Brain microvascular endothelial cell (primary cell): ENCODE measurements at places on chromosomes 4 and X.

DNA sequence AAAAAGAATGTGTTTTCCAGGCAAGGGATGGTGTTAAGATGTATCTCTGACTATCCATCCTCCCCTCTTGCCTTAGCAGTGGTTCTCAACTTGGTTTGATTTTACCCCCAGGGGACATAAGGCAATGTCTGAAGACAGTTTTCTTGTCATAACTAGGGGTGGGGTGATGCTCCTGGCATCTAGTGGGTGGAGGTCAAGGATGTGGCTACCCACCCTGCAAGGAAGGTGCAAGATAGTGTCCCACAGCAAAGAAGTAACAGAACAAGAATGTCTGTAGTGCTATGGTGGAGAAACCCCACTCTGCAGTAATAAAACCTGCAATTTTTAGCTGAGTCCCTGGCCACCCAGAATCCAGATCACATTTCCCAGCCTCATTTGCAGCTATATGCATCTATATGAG lies 81.2 kb upstream of the TBL1X start:
- no peak for DNase-seq

DNA sequence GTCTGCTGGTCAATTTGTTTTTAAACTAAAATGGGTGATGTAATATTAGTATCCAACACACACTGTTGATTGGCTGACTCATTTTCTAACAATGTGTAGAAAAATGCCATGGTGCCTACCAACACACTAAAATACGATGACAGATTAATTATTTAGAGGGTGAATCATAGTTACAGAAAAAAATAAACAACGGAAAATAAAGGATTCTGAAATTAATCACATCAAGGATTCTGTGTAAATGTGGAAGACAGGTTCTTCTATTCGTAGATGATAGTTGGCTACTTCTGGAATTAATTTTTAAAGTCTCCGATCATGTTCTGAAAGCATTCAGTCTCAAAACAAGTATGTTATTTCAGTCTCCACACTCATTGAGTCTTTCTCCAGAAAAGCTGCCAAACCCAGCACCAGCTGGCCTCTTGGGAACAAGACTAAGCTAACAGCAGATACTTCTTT lies 8.2 kb upstream of the IQCM start:
- DNase-seq = peak; percentile 61

GRCh38 chr4:39525822-39526690 lies 1.2 kb downstream of the UGDH start:
- DNase-seq = no peak

DNA sequence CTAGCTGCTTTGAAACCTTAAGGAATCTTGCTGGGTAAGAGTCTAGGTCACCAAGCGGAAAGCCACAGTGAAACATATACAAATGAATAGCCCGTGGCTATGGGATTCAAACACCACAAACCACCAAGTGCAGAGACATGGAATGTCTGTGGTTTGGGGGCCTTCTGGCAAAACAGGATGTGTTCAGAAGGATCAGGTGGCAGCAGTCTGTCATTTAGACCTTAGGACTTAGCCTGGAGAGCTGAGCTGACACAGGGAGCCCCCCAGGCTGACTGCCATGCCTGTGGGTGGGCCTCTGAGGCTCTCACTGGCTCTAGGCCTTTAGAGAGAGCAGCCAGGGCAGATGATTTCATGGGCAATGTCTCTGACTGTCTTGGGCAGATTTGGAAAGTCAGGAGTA lies 225.6 kb downstream of the FBXW7 start:
- peak; percentile 78 for DNase-seq

- no peak for DNase-seq
Observed at GRCh38 chrX:721354-721753, 90.8 kb downstream of the SHOX start.

DNA sequence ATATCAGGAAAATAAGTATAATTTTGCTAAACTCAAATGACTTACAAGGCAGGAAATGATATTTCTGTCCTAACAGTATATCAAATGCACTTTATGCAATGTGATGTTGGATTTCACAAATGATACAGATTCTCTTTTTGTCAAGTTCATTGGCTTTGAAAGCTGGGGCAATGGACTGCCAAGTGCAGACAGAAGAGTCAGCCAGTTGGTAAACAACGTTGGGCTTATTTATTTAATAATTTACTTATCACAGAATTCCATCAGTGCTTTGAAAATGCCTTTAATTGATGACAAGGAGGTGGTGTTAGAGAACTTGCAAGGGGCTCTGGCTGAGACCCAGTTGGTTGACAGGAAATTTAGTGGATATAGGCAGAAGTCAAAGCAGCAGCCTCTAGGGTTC lies 79.9 kb upstream of the ADGRG2 start:
- no peak for DNase-seq

- DNase-seq = no peak
Observed at GRCh38 chrX:72114807-72115206, 16.9 kb downstream of the RTL5 start.
